ENCODE measurements at places on chromosomes 6 and 20.

GRCh38 chr6:89978749-89979145 lies 84.5 kb downstream of the GJA10 start:
- DNase-seq, result no peak

- DNase-seq, result no peak
Measured at GRCh38 chr20:59977086-59977485, 18.9 kb downstream of the CDH26 start.

DNA sequence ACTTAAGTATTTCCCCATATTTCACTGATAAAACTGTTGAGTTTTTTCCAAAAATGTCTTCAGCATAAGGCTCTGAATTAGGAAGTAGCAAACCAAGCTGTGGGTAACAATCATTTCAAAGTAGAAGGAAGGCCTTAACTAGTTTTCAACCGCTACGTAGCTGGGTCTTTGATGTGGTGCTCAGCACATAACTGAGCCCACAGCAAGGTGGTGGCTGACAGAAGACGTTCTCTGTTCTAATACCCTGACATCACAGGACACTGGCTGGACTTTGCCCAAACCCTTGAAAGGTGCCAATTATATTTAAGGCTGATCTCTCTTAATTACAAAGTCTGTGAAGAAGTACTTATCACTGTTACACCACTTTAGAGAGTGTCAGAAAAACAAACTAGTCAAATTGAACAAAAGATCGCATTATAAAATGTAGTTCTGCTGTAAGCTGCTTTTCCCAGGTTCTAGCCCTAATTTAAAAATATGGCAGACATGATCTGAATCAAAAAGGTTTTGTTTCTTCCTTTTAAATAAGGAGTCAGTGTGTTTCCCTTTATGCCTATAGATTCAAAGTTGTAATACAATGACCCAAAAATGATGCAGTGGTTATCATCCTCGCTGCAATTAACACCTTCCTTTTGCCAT lies 26.7 kb downstream of the MAN1A1 start:
- DNase-seq, result no peak

DNA sequence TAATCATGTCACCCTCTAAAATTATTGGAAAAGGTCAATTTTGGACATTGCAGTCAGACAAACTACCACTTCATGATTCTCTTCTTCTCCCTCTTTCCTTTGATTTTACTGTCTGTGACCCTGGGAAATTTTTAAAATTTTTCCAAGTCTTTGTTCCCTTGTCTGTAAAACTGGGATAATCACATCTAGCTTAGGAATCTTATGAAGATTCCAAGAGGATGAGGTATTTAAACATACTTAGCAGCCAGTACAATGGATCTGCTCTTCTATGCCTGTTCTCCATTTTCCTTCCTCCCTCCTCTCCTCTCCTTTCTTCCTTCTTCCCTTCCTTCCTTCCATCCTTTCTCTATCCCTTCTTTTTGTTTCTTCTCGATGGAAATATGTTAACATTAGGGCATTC lies 651.6 kb upstream of the MARCKS start:
- no peak for DNase-seq

DNA sequence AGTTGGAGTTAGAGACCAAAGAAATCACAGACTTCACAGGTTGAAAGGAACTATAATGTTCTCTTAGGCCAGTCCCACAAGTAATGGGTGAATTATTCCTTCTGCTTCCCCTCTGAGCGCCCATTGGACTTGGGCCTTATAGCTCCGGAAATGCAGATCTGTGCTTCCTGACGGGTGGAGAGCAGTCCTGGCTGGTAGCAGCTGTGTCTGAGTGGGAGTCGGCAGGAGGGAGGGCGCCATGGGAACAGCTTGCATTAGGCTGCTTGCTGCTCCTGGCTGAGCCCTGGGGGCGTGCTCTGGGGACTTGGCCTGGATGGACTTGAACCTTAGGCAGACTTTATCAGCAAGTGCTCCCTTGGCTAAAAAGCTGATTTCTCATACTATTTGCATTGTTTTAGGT lies 18.4 kb upstream of the NUP153 start:
- DNase-seq, result no peak

- DNase-seq, result no peak
Measured at GRCh38 chr6:38987503-38987902, 61.1 kb upstream of the GLP1R start.

DNA sequence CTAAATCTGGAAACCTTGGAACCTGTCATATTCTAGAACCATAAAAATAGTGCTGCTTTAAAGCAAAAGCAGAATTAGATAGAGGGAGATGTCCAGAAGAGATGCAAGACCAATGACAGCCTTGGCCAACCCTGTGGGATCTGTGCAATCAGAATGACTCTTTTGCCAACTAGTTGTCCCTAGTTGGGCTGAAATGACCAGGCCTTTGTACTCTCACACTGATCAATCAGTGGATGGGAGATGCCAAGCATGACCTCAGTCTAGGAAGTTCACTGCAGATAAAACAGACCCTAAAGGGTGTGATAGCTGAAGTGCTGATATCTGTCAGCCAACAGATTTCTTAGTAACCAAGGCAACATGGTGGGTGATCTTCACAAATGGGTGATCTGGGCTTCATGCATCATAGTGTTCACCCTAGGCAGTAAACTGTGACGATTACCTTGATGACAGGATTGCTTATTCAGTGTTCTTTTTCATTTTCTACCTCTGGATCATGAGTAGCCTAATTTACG lies 52.1 kb downstream of the BCKDHB start:
- DNase-seq, result no peak

DNA sequence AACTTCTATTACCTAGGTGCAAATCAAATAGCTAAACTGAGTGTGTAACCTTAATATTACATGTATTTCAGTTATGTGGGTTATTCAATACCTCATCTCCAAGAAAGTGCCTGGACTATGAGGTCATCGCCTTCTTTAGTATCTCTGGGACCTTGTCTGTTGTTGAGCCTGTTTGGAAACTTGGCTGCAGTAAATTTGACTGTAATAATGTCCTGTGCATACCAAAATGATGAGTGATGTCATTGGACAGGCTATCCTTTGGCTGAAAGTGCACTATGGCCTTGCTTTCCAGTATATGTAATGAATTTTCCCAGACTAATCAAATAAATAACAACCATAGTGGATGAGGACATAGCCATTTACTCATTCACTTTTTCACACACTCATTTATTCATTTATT lies 455.1 kb downstream of the ADGRB3 start:
- DNase-seq, result no peak

- DNase-seq, result peak; percentile 43
Measured at GRCh38 chr6:40894962-40895799, 143.8 kb downstream of the UNC5CL start.

- DNase-seq, result no peak
Measured at GRCh38 chr6:163646133-163646532, 231.6 kb downstream of the QKI start.

DNA sequence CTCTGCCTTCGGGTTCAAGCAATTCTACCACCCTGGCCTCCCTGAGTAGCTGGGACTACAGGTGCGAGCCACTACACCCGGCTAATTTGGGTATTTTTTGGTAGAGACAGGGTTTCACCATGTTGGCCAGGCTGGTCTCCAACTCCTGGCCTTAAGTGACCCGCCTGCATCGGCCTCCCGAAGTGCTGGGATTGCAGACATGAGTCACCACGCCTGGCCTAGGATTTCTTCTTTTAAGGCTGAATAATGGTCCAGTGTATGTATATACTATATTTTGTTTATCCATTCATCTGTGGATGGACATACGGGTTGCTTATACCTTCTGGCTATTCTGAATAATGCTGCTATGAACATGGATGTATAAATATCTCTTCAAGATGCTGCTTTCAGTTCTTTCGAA lies 17.1 kb downstream of the RIOK1 start:
- no peak for DNase-seq

- no peak for DNase-seq
Measured at GRCh38 chr20:44637522-44638372, 13.8 kb downstream of the ADA start.

DNA sequence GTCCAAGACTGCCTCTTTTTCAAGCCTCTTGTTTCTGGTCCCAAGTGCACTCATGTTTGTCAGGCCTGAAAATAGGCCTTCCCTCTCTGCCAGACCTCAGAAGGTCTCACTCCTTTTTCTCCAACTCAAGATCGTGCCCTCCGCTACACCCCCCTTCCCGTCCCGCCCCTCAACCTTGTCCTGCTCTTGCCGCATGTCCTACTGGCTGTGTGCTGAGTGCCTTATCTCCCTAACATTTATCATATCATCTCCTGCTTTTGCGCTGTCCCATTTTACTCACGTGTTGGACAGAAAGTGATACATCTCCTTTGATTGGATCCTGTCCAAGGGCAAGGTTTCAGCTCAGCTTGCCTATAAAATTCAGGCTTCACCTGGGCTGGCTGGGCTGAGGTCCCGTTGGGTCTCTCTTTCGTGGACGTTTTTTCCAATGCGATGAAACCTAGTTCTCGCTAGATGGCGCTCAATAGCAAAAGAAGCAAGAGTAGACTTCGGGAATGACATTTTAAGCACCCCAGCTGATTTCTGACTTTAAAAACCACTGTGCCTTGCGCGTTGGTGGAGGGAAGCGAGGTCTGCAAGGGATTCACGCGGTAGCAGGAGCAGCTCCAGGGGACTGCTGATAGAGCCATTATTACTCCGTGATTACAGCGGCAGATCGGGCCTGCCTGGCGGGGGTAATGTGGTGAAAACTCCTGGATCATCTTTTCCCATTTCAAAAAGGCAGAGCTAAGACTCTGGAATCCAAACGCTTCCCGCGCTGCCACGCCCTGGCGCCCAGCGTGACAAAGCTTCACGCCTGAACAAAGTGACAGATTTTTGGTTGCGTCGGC lies 137.6 kb downstream of the IMPG1 start:
- DNase-seq, result peak; percentile 23

DNA sequence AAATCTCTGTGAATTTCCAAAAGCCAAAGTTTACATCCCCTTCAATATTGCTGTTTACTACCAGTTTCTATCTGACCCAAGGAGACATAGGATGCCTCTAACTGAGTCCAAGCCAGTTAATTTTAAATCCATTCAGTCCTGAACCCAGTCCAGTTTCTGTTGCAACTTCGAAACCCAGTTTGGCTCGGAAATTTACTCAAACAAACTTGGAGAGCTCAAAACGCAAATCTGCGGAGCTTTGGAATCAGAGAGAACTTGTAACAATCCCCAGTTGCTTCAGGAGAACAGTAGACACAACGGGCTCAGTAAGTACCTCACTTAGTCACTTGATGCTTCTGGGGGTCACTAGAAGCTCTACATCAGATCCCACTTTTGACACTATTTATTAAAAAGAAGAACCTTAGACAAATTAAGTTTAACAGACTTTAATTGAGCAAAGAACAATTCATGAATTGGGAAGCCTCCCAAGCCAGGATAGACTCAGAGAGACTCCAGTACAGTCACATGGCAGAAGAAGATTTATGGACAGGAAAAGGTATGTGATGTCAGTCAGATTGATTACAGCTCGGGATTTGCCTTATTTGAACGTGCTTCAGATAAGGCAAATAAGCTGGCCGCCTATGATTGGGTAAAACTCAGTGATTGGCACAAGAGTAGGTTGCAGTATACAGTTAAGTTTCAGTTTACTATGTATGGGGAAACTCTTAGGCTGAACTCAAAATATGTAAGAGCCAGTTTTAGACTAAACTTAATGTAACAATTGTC lies 118.0 kb downstream of the RFPL4B start:
- DNase-seq, result no peak

GRCh38 chr6:20954315-20954714 lies 420.1 kb downstream of the CDKAL1 start:
- no peak for DNase-seq

GRCh38 chr6:30264743-30265142 lies 51.5 kb upstream of the TRIM26 start:
- no peak for DNase-seq

- no peak for DNase-seq
Measured at GRCh38 chr20:9506280-9506821, 8.0 kb upstream of the LAMP5 start.

- DNase-seq, result no peak
Measured at GRCh38 chr6:169108753-169109152, 144.9 kb downstream of the THBS2 start.

GRCh38 chr20:2123720-2124119 lies 22.1 kb downstream of the STK35 start:
- DNase-seq, result no peak

GRCh38 chr6:9761220-9761619 lies 653.7 kb downstream of the TFAP2A start:
- DNase-seq, result no peak

GRCh38 chr6:167564416-167565250 lies 239.7 kb downstream of the TTLL2 start:
- DNase-seq, result no peak

- no peak for DNase-seq
Measured at GRCh38 chr6:29762781-29763214, 39.6 kb downstream of the HLA-F start.

GRCh38 chr6:170439366-170440361 lies 113.4 kb downstream of the PSMB1 start:
- DNase-seq, result no peak

- no peak for DNase-seq
Measured at GRCh38 chr6:30747300-30747687, 2.9 kb upstream of the IER3 start.

- DNase-seq, result no peak
Measured at GRCh38 chr6:34238585-34239499, 2.2 kb downstream of the HMGA1 start.

DNA sequence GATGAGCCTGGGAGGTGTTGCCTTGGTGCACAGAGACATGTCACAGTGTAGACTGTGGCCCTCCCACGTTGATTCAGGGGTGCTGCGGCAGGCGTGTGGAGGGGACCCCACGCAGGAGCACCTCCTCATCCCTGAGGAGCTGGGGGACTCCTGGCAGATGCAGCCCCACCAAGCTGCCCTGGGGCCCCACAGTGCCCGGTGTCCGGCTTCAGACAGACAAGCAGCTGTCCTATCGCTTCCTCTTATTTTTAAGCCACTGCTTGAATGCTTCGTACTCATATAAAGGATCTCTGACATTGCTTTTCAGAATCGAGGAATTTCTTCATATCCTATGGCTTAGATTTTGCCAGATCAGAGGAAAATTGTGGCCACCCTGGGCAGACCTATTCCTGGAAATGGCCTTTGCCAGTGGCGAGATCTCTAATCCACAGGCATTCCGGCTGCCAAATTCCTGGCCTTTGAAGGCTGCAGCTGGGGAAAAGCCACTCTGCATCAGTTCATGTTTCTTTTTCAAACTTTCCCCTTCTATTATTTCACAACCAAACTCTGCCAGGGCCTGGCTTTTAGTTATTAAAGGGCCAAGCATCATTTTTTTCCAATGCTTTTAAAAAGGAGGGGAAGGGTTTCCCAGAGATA lies 337.0 kb downstream of the THBS2 start:
- DNase-seq, result no peak

GRCh38 chr6:157139054-157139708 lies 184.1 kb downstream of the TMEM242 start:
- DNase-seq, result no peak

DNA sequence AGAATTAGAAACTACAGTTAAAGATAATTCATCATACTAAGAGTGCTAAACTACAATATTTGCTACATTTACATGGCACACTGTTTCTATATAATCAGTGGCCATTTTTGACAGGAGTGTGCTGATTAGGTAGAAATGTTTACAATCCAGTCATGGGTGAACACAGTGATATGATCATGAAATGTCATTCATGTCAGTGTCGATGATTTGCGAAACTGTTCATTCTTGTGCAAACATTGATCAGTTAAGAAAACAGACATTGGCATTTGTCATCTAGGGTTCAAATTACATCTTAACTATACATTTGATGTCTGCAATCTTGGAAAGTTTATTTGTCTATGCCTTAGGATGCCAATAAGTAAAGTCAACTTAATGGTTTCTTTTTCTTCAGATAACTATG lies 474.9 kb downstream of the DOK5 start:
- no peak for DNase-seq

- DNase-seq, result no peak
Measured at GRCh38 chr20:51966296-51966971, 164.1 kb upstream of the SALL4 start.

Data from progenitor cell of endocrine pancreas (in vitro differentiated cells).